ENCODE measurements at places on chromosomes 6 and 20. TPM values are rescaled to one million over a fixed set of nuclear protein-coding genes. Genes with fewer than 3 reads are reported as not detected.

DNA sequence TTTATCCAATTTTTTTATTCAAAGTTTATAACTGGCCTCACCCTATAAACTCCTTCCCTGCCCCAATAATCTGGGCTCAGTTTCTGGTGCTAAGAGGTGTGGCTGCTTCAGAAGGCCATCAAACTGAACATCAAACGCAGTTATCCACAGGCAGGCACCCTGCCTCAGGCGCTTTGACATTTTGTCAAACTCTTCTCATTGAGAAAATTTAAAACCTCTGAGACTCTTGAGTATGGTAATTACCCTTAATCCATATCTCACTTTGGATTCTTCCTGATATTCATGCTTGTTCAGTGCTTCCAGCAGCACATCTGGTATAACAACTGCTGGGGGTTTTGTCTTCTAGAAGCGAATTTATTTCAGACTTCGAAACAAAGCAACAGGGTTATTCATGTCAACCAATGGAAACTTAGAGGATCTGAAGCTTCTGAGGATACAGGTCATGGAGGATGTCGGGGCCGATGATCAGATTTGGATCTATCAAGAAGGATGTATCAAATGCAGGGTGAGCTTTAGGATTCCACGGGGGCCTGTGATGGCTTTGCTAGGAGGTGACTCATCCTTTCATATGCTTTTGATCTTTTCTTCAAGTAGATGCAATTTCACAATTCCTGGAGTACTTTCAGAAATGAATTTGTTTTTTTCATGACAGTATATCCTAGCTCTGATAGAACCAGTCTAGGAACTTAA, 68.2 kb downstream of the RTN4IP1 start:
- H3K4me3 ChIP-seq = no peak overlapping the region
- H3K27ac ChIP-seq = no peak overlapping the region
- H3K4me1 ChIP-seq = no peaks in the 10 kb centered on the region
- H3K27me3 ChIP-seq = peaks cover 1% of the 10 kb centered on the region
- no peak for DNase-seq

GRCh38 chr20:43252761-43253160, 63.1 kb upstream of the PTPRT start:
- no peak overlapping the region for H3K27ac ChIP-seq
- no peaks in the 10 kb centered on the region for H3K4me1 ChIP-seq
- no peaks in the 10 kb centered on the region for H3K27me3 ChIP-seq
- H3K36me3 ChIP-seq = no peaks in the 10 kb centered on the region
- no peak for DNase-seq
- no peak overlapping the region for H3K4me3 ChIP-seq

DNA sequence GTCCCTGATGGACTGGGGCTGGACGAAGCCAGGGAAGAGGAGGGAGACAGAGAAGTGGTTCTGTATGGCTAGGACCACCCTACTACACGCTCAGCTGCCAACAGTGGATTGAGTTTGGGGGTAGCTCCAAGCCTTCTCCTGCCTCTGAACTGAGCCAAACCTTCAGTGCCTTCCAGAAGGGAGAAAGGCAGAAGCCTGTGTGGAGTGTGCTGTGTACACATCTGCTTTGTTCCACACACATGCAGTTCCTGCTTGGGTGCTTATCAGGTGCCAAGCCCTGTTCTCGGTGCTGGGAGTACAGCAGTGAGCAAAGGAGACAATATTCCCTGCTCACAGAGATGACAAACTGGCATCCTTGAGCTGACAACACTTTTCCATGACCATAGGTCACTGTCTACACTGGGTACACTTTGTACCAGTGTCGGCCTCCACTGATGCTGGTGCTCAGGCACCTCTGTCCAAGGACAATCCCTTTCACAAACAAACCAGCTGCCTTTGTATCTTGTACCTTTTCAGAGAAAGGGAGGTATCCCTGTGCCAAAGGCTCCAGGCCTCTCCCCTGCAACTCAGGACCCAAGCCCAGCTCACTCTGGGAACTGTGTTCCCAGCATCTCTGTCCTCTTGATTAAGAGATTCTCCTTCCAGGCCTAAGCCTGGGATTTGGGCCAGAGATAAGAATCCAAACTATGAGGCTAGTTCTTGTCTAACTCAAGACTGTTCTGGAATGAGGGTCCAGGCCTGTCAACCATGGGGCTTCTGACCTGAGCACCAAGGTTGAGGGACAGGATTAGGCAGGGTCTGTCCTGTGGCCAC, 11.3 kb upstream of the RBCK1 start:
- H3K27me3 ChIP-seq = no peaks in the 10 kb centered on the region
- no peak for DNase-seq

DNA sequence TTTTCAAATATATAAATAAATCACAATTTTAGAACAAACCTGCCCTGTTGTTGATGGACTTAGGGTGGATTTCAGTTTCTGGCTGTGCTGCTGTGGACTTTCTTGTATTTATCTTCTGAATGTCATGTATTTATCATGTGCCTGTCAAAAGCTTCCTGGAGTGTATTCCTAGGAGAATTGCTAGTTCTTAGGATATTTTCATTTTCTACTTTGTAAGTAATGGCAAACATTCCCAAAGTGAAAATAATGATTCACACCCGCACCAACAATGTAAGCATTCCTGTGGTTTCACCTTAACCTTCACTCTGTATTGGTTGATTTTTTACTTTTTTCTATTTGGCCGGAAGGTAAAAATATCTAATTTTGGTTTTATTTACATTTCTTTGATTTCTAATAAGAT, 387.8 kb downstream of the SMOC2 start:
- DNase-seq = no peak
- no peaks in the 10 kb centered on the region for H3K27me3 ChIP-seq
- H3K36me3 ChIP-seq = no peaks in the 10 kb centered on the region

Gene GPLD1
- 8.2 TPM for total RNA-seq

Gene LAMA2
- 40.9 TPM for total RNA-seq

DNA sequence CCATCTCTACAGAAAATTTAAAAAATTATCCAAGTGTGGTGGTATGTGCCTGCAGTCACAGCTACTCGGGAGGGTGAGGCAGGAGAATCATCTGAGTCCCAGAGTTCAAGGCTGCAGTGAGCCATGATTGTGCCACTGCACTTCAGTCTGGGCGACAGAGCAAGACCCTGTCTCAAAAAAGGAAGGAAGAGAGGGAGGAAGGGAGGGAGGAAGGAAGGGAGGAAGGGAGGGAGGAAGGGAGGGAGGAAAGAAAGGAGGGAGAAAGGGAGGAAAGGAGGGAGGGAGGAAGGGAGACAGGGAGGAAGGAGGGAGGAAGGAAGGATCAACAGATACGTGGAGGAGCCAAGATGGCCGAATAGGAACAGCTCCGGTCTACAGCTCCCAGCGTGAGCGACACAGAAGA, 90.1 kb downstream of the ZNF217 start:
- H3K27ac ChIP-seq = no peak overlapping the region
- no peak overlapping the region for H3K4me3 ChIP-seq
- DNase-seq = no peak
- no peaks in the 10 kb centered on the region for H3K36me3 ChIP-seq
- H3K4me1 ChIP-seq = no peaks in the 10 kb centered on the region
- no peaks in the 10 kb centered on the region for H3K27me3 ChIP-seq

GRCh38 chr6:144898052-144898689, 613.0 kb downstream of the UTRN start:
- H3K27ac ChIP-seq = no peak overlapping the region
- H3K4me1 ChIP-seq = no peaks in the 10 kb centered on the region
- no peaks in the 10 kb centered on the region for H3K36me3 ChIP-seq
- DNase-seq = no peak
- H3K4me3 ChIP-seq = no peak overlapping the region
- no peaks in the 10 kb centered on the region for H3K27me3 ChIP-seq

- DNase-seq = no peak
- peaks cover 1% of the 10 kb centered on the region for H3K36me3 ChIP-seq
- H3K27me3 ChIP-seq = no peaks in the 10 kb centered on the region
Measured at GRCh38 chr6:131954059-131954774, 3.0 kb upstream of the CCN2 start.

GRCh38 chr20:16392346-16392745, 180.9 kb downstream of the KIF16B start:
- no peak for DNase-seq
- H3K4me3 ChIP-seq = no peak overlapping the region
- peaks cover 6% of the 10 kb centered on the region for H3K4me1 ChIP-seq
- H3K36me3 ChIP-seq = no peaks in the 10 kb centered on the region
- no peak overlapping the region for H3K27ac ChIP-seq
- no peaks in the 10 kb centered on the region for H3K27me3 ChIP-seq

Gene PHACTR1
- 89.4 TPM for total RNA-seq

DNA sequence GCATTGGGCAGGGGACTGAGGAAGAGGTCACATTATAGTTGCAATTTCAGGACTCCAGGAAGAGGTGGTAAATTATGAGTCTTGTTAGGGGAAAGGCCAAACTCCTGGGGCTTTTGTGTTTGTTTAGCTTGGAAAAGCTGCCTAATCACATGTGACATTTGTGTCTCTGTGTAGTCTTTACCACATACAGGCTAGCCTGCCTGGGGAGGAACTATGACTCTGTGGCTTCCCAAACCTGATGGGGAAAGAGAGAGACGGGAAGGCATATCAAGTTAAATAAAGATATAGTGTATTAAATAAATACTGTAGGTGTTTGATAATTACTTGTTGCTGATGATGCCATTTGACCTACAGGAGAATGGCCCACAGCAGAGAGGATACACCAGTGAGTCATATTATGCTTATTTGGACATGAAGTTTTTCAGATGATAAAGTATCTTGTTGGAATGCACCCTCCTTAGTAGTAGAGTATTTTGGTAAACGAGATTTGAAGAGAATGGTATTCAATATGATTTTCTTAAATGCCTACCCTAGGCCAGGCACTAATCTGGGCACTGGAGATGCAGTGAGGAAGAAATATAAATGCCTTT, 4.0 kb downstream of the BLTP3A start:
- H3K4me1 ChIP-seq = no peaks in the 10 kb centered on the region
- no peak overlapping the region for H3K4me3 ChIP-seq
- H3K27me3 ChIP-seq = no peaks in the 10 kb centered on the region
- H3K27ac ChIP-seq = no peak overlapping the region
- DNase-seq = no peak

Gene CST4
- not detected for total RNA-seq

Gene TSHZ2
- total RNA-seq = 24.9 TPM

DNA sequence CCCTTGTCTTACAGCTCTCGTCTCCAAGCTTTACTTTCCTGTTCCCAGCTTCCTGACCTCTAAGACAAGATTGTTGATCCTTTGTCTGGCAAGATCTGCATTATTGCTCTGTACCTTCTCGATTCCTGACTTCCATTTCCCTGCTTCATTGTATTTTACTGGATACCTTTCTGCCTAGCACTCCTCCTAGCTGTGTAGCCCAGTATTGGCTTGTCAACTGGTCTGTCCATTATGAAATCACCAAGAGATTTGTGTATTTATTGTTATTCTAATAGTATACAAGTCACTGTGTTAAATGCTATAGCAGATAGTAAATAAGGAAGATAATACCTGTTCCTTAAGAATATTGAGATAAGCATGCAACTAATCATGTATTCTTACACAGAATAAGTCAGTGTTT, 305.4 kb downstream of the CDKAL1 start:
- no peak overlapping the region for H3K27ac ChIP-seq
- no peaks in the 10 kb centered on the region for H3K36me3 ChIP-seq
- no peak for DNase-seq
- H3K27me3 ChIP-seq = no peaks in the 10 kb centered on the region
- H3K4me1 ChIP-seq = peaks cover 7% of the 10 kb centered on the region
- no peak overlapping the region for H3K4me3 ChIP-seq

Gene RIN2
- total RNA-seq = 128 TPM

Gene SNX3
- total RNA-seq = 156 TPM

GRCh38 chr6:116419069-116419786, 41.9 kb upstream of the CALHM6 start:
- H3K36me3 ChIP-seq = no peaks in the 10 kb centered on the region
- no peaks in the 10 kb centered on the region for H3K4me1 ChIP-seq

GRCh38 chr6:31903957-31904356, 2.1 kb upstream of the ZBTB12 start:
- DNase-seq = no peak
- H3K36me3 ChIP-seq = no peaks in the 10 kb centered on the region
- no peaks in the 10 kb centered on the region for H3K27me3 ChIP-seq
- no peak overlapping the region for H3K4me3 ChIP-seq
- no peak overlapping the region for H3K27ac ChIP-seq
- no peaks in the 10 kb centered on the region for H3K4me1 ChIP-seq

DNA sequence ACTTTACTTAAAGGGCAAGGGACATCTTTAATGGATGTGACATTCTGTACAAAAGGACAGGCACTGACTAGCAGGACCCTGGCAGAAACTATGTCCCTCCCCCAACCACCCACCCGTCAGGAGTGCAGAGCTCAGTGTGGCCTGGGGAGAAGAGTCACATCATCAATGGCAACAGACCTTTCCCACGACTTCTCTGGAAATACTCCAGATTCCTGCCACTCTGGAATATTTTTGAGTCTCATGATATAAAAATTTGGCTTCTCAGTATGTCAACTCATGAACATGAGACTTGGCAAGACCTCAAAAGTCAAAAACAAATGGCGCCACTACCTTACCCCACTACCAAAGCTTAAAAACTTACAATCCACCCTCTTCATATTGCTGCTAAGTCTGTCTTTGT, 118.3 kb downstream of the SLC23A2 start:
- no peak overlapping the region for H3K27ac ChIP-seq
- DNase-seq = no peak
- H3K36me3 ChIP-seq = peaks cover 1% of the 10 kb centered on the region
- no peak overlapping the region for H3K4me3 ChIP-seq
- H3K27me3 ChIP-seq = no peaks in the 10 kb centered on the region

- no peaks in the 10 kb centered on the region for H3K36me3 ChIP-seq
- H3K27me3 ChIP-seq = no peaks in the 10 kb centered on the region
- no peak overlapping the region for H3K27ac ChIP-seq
- no peak overlapping the region for H3K4me3 ChIP-seq
- DNase-seq = no peak
- H3K4me1 ChIP-seq = no peaks in the 10 kb centered on the region
Measured at GRCh38 chr6:12529364-12530019, 187.1 kb upstream of the PHACTR1 start.

DNA sequence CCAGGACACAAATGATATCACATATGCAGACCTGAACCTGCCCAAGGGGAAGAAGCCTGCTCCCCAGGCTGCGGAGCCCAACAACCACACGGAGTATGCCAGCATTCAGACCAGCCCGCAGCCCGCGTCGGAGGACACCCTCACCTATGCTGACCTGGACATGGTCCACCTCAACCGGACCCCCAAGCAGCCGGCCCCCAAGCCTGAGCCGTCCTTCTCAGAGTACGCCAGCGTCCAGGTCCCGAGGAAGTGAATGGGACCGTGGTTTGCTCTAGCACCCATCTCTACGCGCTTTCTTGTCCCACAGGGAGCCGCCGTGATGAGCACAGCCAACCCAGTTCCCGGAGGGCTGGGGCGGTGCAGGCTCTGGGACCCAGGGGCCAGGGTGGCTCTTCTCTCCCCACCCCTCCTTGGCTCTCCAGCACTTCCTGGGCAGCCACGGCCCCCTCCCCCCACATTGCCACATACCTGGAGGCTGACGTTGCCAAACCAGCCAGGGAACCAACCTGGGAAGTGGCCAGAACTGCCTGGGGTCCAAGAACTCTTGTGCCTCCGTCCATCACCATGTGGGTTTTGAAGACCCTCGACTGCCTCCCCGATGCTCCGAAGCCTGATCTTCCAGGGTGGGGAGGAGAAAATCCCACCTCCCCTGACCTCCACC, 42.2 kb downstream of the SIRPA start:
- no peak overlapping the region for H3K27ac ChIP-seq
- H3K4me1 ChIP-seq = no peaks in the 10 kb centered on the region

Gene VSX1
- not detected for total RNA-seq

Gene PRPH2
- 2.8 TPM for total RNA-seq

- no peaks in the 10 kb centered on the region for H3K4me1 ChIP-seq
- H3K4me3 ChIP-seq = no peak overlapping the region
- H3K27me3 ChIP-seq = no peaks in the 10 kb centered on the region
- no peak for DNase-seq
- H3K27ac ChIP-seq = no peak overlapping the region
- H3K36me3 ChIP-seq = no peaks in the 10 kb centered on the region
Measured at GRCh38 chr20:58511861-58512260, 3.3 kb downstream of the APCDD1L start.
